ENCODE measurements at places on chromosomes 16 and 17.

DNA sequence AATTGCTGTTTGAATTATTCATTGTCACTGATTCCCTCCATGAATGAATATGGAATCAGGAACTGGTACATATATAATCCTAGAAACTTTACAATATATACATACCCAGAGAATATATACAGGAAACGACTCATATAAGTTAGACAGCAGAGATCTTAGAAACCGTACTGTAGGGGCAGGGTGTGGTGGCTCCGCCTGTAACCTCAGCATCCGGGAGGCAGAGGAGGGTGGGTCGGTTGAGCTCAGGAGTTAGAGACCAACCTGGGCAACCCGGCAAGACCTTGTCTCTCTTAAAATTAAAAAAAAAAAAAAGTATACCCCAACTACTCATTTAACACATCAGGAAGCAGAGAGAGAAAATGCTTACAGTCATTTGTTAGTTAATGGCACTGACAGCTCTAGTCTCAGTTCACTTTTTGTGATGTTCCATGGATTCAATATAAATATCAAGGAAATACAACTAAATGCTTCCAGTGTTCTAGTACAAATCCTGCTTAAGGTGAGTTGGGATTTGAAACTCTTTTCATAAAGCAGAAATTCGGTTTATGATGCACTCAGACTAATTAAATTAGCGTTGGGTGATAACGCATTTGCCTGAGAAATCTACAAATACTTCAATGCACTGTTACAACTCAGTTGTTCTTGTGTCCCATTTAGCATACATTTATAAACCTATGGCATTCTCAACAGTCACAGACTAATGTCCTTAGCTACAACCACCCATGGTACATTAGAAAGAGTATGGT, 5.6 kb downstream of the GLG1 start:
- peak; percentile 31 for DNase-seq

GRCh38 chr16:61842666-61843065, 193.6 kb downstream of the CDH8 start:
- DNase-seq, result no peak

- no peak for DNase-seq
Measured at GRCh38 chr16:87828071-87828906, 41.0 kb downstream of the SLC7A5 start.

DNA sequence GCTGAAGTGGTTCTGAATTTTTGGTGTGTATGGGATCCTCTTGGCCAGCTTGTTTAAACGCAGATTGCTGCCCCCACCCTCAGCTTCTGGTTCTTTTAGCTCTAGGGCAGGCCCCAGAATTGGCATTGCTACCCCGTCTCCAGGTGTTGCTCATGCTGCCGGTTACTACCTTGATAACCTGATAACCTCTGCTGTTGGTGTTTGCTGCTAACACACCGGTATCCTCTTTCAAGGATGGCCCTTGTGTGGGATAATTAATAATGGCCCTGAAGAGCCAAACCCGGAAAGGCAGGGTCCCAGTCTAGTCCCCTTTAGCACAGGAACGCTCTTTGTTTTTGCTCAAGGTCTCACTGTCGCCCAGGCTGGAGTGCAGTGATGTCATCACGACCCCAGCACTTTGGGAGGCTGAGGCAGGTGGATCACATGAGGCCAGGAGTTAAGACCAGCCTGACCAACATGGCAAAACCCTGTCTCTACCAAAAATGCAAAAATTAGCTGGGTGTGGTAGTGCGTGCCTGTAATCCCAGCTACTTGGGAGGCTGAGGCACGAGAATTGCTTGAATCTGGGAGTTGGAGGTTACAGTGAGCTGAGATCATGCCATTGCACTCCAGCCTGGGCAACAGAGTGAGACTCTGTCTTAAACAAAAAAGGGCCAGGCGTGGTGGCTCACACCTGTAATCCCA, 1.3 kb upstream of the ST3GAL2 start:
- DNase-seq, result no peak

- DNase-seq, result no peak
Measured at GRCh38 chr16:72372087-72373045, 200.4 kb upstream of the PMFBP1 start.

GRCh38 chr17:75591722-75592302, 4.2 kb downstream of the MYO15B start:
- DNase-seq, result no peak
